NCI-H2171 treated with DMSO at 0.1 percent for 48 hours (cell line): ENCODE measurements at places on chromosomes 5 and 9.
A peak's percentile ranks its signal among the peaks of the same experiment; 100 is the strongest.

GRCh38 chr5:45110399-45110798 lies 301.7 kb downstream of the MRPS30 start:
- DNase-seq = no peak

DNA sequence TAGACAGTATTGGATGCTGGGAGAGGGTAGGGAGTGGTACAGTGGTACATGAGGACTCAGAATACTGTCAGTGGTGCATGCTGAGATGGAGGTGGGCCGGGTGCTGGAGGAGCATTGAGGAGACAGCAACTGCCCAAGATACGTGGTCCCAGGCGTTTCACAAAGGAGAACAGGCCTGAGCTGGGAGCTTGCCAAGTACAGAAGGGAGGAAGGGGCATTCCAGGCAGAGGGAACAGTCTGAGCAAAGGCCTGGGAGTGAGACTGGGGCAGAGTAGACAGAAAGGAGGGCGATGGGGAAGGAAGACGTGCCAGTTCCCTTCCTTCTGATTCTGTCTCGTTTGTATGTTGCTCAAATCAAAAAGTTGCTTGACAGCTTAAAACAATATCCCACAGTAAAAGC lies 15.2 kb downstream of the GALNT12 start:
- no peak for DNase-seq

GRCh38 chr9:89277454-89277853 lies 33.5 kb upstream of the CKS2 start:
- no peak for DNase-seq

GRCh38 chr5:143806579-143806978 lies 5.4 kb upstream of the HMHB1 start:
- DNase-seq = peak; percentile 81

- DNase-seq = no peak
Measured at GRCh38 chr9:89519366-89519805, 21.5 kb upstream of the SEMA4D start.

DNA sequence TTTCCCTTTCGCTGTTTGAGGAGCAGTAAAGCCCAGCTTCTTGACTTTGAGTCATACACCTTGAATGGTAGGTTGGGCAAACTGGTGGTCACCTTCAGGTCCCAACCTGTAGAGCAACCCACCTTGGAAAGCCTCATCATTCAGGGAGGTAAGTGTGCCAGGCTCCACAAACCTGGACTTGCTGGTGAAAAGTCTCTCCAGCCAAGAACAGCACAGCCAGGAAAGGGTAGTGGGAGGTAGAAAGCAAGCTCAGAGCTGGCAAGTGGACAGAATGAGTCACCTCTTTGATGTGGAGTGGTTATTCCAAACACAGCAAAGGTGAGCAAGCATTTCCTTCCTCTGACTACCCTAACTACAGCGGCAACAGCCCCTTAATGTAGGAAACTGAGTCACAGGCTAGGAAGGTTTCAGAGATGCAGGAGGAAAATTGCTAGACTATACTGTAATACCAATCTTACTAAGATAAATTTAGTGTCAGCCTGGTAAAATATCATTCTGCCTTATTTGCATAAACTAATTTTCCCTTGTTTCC lies 117.5 kb upstream of the MTAP start:
- DNase-seq = no peak

DNA sequence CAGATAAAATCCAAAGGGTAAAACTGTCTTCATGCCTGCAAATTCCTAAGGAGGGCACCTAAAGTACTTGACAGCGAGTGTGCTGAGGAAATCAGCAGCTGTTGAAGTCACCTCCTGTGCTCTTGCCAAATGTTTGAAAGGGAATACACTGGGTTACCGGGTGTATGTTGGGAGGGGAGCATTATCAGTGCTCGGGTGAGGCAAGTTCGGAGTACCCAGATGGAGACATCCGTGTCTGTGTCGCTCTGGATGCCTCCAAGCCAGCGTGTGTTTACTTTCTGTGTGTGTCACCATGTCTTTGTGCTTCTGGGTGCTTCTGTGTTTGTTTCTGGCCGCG lies 727 bp upstream of the ADRB2 start:
- DNase-seq = no peak

DNA sequence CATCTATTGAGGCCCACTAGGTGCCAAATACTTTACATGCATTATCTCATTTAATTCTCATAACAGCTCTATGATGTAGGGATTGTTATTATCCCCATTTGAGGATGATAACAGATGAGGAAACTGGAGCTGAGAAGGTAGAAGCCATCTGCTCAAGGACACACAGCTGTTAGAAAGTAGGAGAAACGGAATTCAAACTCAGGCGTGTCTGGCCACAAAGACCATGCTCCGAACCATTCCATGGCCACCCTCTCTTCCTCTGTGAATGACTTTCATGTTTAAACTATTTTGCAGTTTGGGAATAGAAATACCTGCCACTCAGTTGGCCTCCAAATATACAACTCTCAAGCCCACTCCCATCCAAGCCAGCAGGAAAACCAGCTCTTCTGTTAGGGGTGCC lies 87.6 kb upstream of the ANKRD55 start:
- DNase-seq = no peak

GRCh38 chr5:125485771-125486170 lies 739.3 kb upstream of the ZNF608 start:
- no peak for DNase-seq

- DNase-seq = no peak
Measured at GRCh38 chr5:168611165-168611564, 32.0 kb upstream of the PANK3 start.

GRCh38 chr9:122097679-122098315 lies 4.7 kb upstream of the TTLL11 start:
- no peak for DNase-seq

DNA sequence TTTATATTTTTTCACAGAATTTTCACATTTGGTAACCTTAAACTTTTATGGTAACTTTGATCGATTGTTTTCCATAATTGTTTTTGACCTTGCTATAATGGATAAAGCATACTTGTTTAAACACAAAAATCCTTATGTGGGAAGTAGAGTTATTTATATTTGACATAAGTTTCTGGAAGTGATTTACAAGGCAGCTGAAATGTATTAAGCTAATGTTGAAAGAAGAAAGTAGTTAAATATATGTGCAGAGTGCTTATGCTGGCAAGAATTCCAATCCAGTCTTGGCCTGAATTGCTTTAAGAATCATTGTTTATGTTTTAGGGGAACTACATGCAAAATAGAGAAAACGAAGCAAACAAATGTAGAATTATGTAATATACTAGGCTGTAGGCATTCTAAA lies 763.6 kb downstream of the TAF11L14 start:
- no peak for DNase-seq

GRCh38 chr5:118988866-118989180 lies 476 bp upstream of the DTWD2 start:
- DNase-seq = peak; percentile 42

DNA sequence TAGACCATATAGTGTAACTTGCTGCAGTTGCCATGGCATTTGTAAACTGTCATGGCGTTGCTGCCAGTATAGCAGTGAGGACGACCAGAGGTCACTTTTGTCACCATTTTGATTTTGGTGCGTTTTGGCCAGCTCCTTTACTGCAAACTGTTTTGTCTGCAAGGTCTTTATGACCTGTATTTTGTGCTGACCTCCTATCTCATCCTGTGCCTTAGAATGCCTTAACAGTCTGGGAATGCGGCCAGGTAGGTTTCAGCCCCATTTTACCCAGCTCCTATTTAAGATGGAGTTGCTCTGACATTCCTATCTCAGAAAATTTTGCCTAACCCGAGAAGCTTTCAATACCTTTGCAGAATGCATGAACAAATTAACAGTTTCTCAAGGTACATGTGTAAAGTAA lies 914.4 kb upstream of the ACO1 start:
- DNase-seq = no peak

DNA sequence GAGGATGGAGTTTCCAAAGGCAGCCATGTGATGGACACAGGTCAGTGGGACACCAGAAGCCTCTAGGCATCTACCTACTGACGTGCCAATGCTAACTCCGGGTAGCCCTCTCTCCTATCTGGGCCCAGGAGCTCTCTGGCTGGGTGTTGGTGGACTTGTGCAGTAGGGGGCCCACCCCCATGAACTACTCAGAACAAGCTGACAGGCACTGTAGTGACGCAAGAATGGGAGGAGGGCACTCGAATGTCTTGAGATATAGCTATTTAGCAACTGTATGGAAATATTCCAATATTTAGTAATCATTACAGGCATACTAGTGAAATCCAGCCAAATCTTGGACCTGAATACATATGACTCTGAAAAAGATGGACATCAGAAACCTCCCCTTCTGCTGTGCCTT lies 5.7 kb upstream of the DOCK2 start:
- DNase-seq = no peak

DNA sequence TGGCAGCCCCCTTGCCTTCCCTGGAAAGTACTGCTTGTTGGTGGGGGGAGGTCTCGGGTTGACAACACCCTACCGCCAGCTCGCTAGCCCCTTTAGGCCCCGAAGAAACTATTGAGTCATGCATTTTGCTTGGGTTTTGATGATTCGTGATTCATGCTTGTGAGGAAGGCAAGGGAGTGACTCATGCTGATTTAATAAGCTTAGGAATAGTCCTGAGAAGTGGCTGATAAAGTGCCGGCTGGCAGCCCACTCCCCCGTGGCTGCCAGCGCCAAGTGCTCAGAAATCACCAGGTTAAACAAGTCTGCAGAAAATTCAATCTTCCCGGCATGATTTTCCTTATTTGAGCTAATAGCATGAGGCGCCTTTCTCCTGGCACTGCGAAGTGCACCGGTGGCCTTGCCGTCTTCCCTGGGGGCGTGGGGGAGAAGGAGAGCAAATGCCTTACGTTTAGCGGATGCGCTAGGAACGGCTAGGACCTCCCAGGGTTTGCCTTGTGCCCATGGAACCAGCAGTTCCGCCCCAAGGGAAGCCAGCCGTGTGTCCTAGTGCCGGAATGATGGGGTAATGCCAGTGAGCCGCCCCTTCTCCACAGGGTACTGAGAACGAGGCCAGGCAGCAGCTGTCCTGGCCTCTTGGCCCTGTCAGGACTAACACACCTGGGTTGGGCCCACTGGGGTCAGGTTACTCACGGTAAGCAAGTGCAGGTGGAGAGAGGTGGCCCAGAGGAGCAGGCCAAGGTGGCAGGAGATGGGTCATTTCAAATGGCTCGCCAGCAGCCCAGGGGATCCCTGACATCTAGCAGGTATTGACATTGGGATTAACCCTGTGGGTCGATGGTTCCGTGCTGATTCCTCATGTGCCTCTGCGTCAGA lies 151.9 kb downstream of the MACROH2A1 start:
- no peak for DNase-seq
